Small intestine (tissue), 16 donors: ENCODE measurements at places on chromosomes 4 and X. TPM values are rescaled to one million over a fixed set of nuclear protein-coding genes. Genes with fewer than 3 reads are reported as not detected.

The IL2 gene
- polyA plus RNA-seq = not detected

The FRMPD3 gene
- not detected for polyA plus RNA-seq

The PNMA3 gene
- not detected for polyA plus RNA-seq

- peak; percentile 95 for DNase-seq
Observed at GRCh38 chr4:69832326-69833030, 27.5 kb downstream of the SULT1E1 start.

DNA sequence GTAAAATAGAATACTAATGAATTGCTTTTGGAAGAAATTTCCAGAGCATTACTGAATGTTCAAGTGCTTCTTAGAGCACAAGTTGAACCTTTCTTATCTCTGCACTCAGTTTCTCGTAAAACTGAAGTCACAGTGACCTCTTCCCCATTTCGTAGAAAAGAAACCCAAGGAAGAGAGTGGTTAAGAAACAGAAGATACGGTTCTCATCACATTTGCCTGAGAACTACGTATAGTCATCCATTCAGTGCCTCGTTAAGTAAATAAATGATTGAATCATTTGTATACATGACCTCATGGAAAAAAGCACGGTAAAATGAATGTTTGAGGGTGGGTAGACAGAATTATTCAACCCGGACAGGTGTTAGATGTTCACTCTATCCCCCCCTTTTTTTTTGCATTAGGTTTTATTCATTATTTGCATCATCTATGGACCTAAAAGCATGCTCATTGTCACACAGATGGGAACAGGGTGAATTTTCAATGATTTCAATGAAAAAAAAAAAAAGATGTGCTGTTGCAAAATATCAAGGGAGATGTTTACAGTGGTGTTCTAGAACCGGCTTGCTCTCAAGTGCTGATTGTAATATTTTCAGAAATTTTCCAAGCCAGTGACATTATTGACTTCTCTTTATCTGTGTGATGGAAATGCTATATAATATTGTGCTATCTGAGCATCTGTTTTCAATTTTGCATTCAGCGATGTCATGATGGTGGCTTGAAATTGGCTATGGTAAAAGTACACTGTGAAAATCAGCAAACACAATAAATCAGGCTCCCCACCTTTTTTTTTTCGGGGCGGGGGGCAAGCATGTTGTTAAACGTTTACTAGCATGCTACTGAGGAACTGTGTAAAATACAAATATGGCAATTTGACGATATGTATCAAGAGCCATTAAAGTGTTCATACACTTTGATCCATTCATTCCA is 4.3 kb downstream of the RHOH start:
- no peak for DNase-seq

DNA sequence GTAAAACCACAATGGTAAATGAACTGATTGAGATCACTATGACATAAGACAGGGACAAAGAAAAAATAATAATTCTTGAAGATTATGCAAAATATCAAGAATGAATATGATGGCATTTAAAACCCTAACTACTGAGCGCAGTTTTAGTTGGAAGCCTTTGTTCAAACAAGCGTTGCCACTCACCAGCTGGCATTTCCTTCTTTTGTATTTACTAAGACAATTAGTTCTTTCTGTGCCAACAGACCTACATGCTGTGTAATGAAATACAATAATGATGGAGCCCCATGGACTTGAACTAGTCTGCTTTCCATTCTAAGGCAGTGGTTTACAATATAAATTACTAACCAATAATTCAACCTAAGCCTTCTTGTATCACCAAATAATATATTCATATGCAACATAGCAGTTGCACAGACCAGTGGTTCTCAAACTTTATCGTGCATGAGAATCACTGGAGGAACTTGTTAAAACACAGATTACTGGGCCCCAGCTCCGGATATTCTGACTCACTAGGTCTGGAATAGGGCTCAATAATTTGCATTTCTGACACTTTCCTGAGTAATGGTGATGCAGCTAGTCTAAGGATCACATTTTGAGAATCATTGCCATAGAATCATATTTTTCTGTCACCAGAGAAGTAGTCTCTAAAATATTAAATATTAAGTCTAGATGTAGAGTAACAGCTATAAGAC is 196.4 kb upstream of the MAGEB18 start:
- no peak for DNase-seq

DNA sequence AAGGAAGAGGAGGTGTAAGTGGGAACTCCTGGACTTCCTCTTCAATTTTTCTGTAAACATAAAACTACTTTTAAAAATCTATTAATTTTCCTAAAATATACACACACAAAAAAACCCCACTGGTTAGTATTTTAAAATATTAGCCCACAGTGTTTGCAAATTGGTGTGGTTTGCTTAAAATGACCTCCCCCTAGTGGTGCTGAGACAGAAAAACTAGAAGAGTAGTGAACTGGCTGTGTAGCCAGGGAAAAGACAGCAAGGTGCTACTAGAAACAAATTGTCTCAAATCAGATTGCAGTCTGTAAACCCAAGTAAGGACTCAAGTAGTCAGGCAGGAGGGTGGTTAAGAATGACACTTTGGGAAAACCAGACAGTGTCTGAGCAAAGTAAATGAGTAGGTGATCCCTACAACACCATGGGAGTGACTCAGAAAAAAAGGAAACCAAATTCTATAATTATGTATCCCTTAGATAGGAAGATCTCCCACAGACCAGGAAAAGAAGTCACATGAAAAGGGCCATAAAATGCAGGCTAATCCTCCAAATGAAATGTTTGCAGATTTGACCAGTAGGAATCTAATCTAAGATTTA is 26.0 kb downstream of the AMTN start:
- DNase-seq = peak; percentile 12

GRCh38 chr4:40190880-40191815 is 5.7 kb upstream of the RHOH start:
- DNase-seq = peak; percentile 73

DNA sequence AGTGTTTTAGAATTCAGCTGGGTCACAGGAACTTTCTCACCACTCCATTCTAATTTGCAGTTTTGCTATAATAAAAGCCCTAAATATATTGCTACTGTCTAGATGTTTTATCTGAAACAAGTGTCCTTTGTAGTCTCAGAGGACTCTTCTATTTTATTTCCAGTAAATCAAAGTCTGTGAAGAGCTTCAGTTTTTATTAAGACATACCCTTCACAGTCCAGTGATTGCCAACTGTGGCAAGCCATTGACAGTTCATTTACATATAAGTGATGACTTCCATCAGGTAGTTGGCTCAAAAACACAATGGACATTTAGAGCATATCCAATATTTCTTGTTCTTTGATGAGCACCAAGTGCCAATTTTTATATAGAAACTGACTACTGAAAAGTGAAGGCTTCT is 466.1 kb downstream of the IQCM start:
- DNase-seq = no peak

GRCh38 chrX:115047181-115047580 is 29.8 kb upstream of the IL13RA2 start:
- DNase-seq = no peak

DNA sequence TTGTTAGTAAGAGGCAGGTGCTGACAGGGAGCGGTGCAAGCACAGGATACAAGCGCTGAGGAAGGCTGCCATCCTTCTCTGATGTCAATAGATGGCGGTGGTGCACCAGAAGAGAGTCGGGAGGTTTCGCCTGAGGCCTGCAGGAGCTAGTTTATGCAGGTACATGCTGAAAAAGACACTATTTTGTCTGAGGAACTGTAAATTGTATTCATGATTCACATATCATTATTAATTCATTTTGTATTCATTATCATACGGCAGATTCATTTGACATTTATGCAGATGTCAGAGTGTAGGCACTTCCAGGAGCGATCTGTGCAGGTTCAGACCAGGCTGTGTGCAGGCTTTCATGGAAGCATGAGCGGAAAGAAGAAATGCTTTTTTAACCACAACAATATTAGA is 824.0 kb downstream of the STIM2 start:
- peak; percentile 57 for DNase-seq

DNA sequence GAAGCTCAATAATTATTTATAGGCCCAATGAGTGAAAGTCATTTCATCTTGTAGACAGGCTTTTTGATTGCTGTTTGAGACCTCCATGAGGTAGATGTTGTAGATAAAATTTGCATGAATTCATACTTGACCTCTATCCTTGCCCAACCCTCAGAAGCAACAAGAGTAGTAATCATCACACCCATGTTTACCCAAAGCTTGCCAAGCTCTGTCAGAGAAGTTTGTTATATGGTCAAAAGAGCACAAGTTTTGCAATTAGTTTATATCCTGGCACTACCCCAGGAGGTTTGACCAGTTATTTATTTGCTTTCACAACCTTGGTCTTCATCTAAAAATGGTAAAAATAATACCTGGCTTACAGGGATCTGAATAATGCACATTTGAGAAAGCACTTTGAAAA is 20.7 kb downstream of the ADH7 start:
- peak; percentile 72 for DNase-seq
